G401 (cell line): ENCODE measurements at places on chromosomes 6 and 20.

DNA sequence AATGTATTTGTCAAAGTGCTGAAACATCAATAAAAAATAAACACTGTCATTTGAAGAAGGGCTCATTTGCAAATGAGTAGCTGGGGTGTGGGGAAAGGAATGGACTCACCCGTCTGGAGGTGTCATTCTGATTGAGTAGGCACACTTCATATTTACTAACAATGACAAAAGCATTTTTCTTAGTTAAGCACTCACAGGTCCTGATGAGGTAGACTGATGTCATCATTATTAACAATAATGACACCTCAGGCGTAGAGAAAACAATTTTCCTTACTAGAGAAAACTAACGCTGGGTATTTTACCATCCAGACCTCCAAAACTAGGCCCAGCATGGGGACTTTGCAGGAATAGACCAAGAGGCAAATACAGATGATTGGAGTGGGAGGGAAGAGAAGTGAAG, 76.0 kb downstream of the UNC5CL start:
- no peak for DNase-seq

DNA sequence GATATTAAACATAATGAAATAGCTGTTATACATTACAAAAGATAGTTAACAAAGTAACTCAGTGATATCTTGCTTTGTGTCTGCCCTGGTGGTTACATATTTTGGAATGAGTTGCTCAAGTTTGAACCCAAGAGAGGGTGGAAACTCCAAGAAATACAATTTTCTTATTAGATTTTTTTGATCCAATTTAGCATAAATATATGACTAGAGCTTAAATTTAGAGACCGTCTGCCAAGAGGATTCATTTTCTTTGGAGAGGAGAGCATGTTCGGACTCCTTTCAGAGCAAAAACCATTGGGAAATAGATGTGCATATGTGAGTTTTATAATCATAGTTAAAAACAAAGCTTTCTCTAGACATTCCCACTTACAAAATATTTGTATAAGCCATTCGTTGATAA, 353.4 kb downstream of the EPM2A start:
- DNase-seq, result no peak

- DNase-seq, result no peak
Observed at GRCh38 chr6:5778317-5778857, 228.3 kb downstream of the NRN1 start.

DNA sequence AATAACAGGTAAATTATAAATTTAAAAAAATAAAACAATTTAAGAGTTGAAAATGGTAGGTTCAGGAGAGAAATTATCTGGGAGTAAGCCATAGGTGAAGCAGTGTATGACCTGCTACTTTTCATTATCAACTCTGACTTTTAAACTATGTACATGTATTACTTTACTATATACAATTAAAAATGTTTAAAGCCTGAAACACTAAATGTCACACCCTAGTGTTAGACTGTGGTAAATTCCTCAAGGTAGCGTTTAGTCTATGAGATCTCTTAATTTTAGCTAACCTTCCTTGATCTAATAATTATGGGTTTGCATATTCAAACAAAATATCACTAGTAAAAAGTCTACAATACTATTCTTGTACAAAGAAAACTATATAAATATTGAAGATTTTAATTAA, 22.3 kb upstream of the TBC1D32 start:
- DNase-seq, result no peak

DNA sequence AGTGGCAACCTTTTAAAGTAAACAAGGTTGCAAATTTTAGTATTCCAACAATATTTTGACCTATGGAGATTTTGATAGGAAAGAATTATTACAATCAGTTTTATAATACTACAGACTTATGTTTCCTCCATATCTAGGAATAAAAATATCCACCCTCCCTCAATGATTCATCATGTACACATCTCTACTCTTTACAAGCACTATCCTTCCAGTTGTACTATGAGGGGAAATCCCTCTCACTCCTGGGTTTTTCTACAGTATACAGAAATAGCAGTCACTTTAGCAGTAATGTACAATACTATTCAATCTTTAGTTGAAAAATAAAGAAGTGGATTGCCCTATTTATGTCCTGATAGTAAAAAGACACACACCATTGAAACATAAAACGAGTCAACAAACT, 46.3 kb upstream of the SCML4 start:
- DNase-seq, result no peak

DNA sequence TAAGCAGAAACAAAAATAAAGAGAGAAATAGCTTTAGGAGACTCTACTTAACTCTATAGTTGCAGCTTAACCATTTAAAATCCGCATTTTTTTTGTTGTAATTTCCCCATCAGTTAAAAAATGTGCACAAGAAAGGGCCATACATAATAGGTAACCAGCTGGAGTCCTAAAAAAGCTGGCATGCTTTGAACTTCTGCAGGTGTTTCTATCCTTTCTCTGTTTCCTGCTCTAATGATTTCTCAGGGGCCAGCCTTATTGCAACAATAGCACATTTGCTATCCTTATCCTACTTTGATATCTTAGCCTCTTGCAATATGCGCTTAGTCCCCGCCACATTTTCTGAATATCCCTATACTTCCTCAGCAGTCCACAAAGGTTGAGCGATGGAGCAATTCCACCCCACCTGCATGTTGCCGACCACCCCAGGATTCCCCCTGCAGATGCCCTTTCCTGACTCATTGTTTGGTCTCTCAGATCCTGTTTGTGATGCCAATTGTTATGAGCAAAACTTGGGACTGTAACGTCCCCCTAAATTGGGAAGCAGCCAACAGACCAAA, 48.5 kb downstream of the TRIM27 start:
- no peak for DNase-seq

GRCh38 chr6:97293198-97293696, 10.2 kb upstream of the MMS22L start:
- no peak for DNase-seq

- DNase-seq, result no peak
Observed at GRCh38 chr20:24773168-24773567, 175.9 kb upstream of the CST7 start.

DNA sequence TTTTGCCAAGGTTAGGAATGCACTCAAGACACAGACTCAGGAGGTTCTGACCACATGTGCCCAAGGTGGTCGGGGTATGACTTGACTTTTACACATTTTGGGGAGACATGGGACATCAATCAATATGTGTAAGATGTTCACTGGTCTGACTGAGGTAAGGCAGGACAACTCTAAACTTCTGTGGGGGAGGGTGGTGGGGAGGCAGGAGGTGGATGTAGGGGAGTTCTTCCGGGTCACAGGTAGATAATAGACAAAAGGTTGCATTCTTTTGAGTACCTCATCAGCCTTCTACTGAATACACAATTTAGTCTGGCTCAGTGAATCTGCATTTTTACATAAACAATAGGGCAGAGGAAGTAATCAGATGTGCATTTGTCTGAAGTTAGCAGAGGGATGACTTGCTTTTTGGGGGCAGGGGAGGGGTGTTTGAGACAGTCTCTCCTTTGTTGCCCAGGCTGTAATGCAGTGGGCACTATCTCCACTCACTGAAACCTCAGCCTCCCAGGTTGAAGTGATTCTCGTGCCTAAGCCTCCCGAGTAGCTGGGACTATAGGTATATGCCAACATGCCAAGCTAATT, 10.9 kb downstream of the ECHDC1 start:
- no peak for DNase-seq

- DNase-seq, result no peak
Observed at GRCh38 chr20:34052414-34052813, 58.7 kb downstream of the RALY start.

DNA sequence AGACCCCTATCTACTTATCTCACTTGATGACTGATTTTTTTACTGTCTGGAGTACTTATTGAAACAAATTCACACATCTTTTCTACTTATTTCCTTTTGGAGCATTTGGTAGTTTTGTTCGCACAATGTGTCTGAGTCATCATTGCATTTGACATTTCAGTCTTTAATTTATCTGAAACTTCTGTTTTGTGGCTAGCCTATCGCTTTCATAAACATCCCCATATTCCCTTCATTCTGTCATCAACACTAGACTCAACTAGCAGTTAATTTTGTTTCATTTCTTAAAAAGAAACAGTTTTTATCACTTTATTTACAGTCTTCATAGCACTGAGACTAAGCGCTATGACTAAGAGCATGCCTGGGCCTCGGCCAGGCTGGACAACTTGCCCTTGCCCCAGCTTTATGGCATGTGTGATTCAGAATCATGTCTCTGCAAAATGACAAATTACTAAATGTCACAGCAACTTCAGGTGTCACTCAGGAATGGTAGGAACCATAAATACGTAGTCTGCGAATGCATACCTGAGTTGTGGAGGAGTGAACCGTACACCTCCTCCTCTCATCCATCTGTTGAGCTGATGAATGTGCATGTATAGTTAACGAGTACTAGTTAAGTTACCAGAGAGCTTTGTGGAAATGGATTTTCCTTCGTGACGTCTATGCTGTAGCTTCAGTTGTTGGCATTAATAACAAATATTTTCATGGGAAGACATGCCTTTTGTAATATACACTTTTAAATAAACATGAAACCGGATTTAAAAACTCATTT, 16.2 kb downstream of the L3MBTL3 start:
- DNase-seq, result no peak

DNA sequence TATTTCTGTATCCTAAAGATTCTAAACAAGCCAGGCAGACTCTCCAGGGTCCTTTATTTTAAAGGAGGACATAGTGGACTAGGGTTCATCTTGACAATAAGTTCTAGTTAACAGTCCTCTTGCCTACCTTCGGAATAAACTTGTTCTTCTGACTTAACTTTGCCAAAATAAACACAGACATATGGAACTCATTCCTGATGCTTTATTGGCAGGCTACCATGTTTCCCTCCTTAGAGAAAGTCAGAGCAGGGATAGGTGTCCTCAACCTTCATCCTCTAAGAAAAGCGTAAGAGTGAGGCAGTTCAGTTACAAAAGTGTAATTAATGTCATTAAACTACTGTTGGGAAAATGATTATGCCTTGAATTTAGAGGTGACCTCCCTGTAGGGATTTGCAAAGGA, 46.9 kb upstream of the NRSN1 start:
- DNase-seq, result no peak

DNA sequence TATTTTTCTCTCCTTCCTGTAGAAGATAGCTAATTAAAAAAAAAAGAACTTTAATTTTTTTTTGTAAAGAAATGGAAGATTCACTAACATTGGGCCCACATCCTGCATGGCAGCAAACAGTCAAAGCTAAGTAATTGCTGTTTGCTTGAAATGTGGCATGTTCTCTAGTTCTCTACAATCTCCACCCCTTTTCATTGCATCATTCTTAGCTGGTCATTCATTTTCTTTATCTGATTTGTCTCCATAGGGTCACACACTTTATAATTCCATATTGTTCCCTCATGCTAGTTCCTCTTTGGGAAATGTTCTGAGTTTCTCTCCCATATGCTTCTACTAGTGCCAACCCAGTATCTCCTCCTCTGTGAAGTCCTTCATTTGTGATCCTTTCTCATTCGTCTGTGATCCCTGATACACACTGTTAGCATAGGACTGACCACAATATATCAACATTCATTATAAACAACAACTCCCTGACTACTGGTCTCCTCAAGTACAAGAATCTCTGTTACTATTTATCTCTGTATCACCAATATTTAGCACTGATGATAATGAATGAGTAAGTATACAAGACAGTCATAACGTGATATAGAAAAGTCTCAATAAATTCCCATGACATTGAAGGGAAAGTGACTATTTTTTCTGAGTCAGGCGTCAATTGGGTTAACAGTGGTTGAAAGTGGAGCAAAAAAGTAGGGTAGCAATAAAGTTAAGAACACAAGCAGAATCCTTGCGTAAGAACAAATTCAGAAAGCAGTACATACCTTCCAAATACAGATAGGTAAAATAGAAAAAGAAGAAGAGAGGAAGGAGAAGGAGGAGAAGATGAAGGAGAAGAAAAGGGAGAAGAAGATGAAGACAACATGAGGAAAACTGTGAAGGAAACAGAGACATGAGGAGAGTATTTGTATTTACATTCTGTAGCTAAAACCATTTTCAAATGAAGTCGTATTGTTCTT, 33.2 kb upstream of the MYB start:
- DNase-seq, result no peak

GRCh38 chr20:23926944-23927872, 47.7 kb upstream of the CST5 start:
- DNase-seq, result no peak

- DNase-seq, result no peak
Observed at GRCh38 chr20:13113731-13114130, 105.0 kb downstream of the SPTLC3 start.

GRCh38 chr6:149454346-149454848, 30.4 kb downstream of the ZC3H12D start:
- DNase-seq, result peak; percentile 94

DNA sequence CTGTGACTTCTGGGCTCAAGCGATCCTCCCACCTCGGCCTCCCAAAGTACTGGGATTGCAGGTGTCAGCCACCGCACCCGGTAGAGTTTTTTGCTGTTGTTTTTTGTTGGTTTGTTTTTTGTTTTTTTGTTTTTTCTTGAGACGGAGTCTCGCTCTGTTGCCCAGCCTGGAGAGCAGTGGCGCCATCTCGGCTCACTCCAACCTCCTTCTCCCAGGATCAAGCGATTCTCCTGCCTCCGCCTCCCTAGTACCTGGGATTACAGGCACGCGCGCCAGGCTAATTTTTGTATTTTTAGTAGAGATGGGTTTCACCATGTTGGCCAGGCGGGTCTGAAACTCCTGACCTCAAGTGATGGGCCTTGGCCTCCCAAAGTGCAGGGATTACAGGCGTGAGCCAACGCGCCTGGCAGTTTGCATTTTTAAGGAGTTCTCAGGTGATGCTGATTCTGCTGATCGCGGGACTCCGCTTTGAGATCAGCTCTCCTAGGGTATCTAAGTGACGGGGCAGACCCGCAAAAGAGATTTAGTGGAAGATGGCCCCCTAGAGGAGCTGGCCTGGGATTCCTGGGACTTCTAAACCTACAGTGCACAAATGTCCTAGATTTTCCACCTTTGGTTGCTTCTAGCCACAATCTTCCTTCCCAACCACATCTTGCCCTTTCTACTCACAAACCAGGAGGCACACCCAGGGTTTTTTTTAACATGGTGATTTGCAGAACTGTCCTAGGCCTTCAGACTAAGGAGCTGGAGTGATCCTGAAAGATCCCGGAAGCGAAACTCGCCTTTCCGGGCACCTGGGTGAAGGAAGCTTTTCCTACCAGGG, 45.2 kb downstream of the DPPA5 start:
- peak; percentile 63 for DNase-seq
